NCI-H2029 (cell line): ENCODE measurements at places on chromosomes 7 and 10.
A peak's percentile ranks its signal among the peaks of the same experiment; 100 is the strongest.

DNA sequence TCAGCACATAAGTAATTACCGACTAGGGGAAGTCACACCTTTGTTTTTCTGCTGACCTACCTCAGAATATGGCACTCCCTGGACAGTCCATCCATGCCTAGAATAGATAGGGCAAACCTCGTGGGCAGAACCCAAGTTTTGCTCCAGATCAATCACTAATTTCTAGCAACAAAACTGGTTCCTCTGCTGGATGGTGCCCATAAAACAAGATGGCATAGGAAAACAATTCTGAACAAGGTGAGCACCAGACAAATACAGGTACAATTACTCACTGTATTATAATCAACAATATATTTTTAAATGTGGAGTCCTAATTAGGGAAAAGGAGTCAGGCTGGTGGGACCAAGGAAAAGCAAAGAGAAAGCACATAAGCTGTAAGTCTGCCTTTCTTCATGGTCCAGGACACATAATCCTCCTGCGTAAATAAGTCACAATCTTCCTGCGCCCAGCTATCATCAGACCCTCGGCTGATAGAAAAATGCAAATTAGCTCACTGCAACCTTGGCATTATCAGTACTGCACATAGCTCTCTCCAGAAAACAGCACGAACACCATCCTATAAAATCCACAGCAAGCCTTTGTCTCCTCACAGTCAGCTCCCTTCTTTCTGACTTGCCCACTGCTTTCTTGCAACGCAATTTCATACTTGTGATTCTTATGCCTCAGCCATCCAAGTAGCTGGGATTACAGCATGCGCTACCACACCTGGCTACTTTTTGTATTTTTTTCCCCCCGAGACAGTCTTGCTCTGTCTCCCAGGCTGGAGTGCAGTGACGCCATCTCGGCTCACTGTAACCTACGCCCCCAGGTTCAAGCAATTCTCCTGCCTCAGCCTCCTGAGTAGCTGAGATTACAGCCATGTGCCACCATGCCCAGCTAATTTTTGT, 15.1 kb downstream of the URGCP start:
- no peak for DNase-seq

DNA sequence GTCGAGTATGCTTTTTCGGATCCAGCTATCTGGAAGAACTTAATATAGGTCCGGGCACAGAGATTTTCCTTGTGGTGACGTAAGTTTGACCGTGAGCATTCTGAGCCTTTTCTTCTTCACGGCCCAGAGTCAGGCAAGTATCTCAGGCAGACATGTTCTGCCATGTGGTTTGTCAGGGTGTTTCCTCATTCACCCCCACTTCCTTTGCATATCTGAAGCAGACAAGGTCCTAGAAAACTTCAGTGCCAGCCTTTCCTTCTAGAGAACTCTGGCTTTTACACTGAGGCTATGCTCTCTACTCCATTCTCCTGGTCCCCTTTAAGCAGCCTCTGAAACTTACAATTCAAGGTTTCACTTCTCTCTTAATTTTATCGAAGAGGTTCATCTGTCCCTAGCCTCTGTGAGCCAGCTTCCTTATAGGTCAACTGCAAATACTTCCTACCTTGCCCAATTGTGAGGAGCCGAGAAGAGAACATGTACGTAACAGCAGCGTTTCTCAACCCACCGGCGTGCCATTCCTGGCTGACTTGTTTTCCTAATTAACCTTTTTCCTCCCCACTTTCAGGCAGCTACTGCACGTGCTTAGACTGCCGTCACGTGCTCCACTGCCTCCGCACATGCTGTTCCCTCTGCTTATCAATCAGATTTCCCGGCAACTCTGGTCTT, 47.3 kb downstream of the CDCA7L start:
- DNase-seq, result no peak

DNA sequence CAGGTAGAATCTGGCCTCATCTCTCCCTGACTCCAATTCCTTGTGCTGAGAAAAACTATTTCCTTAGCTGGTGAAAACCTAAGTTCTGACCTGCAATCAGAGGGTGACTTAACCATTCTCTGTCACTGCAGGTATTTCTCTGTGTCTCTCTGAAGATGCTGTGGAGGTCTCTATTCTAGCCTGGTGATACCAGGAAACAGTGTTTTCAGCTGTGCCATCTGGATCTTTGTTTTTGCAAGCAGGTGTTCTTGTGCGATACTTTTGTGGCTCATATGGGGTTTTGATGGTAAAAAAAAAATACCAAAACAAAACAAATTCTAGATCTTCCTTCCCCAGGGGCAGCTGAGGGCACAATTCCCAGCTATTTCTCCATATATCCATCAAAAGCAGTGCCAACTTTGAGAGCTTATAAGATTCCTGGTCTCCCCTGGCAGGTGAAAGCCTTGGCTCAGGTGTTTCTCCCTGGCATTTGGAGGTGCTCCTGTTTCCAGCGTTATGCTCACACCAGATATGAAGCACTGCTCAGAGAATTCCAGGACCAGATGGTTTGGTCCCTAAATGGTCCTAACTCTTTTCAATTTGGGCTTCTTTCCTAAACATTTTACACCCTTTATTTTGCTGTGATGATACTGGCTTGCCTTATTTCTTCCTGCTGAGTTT, 9.9 kb upstream of the NPVF start:
- DNase-seq, result no peak

DNA sequence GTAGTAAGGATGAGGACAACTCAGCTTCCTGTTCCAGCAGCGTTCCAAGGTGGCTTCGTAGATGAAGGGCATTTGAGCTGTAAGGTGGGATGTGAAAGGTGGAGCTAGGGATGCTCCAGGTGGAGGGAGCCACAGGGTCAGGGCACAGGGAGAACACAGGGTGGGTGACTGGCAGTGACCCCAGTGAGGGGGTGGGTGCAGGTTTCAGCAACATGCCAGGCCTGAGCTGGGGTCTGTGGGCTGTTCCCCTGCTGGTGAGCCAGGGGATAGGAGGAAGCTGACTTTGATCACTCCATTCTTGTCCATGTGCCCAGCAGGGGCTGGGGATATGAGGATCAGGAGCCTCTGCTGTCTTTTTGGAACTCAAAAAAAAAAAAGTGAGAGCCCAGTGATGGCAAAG, 33.2 kb downstream of the CDH23 start:
- DNase-seq, result no peak

DNA sequence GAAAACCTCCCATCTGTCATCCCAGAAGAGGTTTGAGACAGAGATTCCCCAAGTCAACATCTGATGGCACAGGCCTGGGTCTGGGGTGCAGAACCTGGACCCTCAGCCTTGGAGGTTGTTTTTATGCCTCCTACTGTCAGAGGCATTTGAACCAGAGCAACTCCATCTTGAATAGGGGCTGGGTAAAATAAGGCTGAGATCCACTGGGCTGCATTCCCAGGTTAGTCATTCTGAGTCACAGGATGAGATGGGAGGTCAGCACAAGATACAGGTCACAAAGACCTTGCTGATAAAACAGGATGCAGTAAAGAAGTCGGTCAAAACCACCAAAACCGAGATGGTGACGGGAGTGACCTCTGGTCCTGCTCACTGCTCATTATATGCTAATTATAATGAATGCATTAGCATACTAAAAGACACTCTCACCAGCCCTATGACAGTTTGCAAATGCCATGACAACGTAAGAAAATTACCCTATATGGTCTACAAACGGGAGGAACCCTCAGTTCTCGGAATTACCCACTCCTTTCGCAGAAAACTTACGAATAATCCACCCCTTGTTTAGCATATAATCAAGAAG, 92.0 kb downstream of the ITGA8 start:
- DNase-seq, result no peak

DNA sequence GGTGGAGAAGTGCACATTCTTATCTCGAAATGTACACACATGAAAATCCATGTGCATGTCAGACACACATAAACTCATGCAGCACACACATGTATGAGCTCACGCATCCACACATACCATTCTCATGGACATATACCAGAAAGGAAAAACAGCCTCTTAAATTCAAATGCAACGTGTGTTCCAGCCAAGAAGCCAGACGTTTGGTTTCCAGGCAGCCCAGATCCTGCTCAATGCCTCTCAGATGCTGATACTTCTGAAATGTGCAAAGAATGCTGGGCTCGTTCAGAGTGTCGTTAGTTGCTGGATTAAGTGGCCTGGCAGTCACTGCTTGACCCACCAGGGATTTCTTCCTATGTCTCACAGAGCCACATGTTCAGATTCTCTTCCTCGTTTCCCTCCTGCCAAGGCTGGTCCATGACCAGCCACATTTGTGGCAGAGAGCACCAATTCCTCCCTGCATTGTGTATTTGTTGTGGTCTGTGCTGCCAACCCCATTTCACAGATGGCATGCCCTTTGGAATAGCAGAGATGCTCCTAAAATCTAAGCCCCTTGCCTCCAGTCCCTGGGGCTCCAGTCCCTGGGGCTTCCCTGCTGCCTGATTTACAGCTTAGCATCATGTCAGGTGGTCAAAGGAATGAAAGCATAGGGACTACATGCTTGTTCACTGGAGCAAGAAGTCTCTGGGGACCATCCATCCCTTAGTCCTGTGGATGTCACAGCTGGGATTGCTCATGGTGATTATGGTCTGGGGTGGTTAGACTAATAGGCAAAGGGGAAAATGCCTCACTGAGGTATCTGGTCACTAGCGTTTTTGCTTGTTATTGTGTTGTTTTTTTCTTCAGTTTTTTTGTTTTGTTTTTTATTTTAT, 426.6 kb downstream of the PLXNA4 start:
- DNase-seq, result no peak

DNA sequence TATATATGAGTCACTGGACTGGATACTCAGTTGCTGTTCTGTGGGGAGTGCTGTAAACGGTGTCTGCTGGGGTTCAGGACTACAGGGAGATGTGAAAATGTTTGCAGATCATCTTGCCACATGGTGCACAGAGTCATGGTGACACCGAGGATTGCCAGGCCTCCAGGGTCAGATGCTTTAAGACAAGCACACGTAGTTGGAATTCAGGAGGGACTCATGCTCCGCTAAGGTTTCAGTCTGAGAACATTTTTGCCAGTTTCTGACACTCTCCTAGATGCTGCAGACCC, 211.3 kb downstream of the CXCL12 start:
- no peak for DNase-seq

DNA sequence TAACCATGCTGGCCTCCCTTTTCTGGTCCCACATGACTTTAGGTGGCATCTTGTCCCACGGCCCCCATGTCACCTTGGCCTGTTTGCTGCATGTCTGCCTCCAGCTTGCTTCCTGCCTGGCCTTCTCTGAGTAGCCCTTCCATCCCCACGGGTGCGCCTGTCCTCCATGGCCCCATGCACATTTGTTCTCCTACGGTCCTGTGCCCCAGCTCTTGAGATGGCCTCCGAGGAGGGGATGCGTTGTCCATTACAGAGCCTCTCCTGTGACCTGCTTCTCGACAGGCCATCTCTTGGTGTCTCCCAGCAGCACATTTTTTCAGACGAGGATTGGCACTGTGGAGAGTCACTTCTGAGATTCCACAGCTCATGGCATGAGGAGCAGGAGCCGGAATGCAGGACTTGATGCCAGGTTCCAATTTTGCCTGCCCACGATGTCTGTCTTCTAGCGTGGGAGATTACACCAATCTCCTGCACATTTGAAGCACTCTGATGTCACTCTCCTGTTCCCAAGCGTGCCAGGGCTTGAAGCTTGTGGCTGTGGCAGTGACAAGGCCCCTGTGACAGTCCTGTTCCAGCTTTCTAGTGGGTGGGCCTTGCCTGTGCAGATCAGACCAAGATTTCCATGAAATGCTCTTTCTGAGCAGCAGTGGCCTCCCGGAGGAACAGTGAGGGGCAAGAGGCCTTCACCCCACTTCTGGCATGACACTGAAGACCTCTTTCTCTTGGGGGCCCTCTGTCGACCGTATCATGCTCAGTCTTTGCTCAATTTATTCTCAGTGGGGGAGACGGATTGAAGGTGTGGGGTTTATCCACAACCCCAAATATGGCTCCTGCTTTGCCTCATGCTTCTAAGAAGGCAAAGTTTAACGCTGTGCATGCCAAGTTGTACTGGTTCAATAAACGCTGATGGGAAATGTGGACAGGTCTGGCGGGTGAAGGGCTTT, 13.4 kb downstream of the WDFY4 start:
- no peak for DNase-seq

- DNase-seq, result no peak
Measured at GRCh38 chr7:111982804-111983203, 223.4 kb downstream of the DOCK4 start.

- no peak for DNase-seq
Measured at GRCh38 chr7:2645274-2645868, 13.6 kb downstream of the TTYH3 start.

GRCh38 chr7:129831424-129832058, 121.2 kb downstream of the UBE2H start:
- DNase-seq, result peak; percentile 41

DNA sequence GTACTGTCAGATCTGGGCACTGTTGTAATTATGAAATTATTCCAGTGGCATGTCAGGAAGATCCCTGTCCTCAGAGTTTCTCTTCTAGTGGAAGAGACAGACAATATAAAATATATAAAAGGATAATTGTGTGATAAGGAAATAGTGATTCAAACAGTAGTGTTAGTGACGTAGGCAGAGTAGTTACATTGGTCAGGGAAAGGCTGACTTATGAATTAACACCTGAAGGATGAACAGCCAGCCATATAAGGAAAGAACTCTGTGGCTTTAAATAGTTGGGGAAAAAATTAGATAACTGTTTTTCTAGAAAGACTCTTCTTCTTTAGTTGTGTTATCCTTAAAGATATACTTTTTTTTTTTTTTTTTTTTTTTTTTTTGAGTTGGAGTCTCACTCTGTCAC, 37.7 kb downstream of the WAC start:
- no peak for DNase-seq

DNA sequence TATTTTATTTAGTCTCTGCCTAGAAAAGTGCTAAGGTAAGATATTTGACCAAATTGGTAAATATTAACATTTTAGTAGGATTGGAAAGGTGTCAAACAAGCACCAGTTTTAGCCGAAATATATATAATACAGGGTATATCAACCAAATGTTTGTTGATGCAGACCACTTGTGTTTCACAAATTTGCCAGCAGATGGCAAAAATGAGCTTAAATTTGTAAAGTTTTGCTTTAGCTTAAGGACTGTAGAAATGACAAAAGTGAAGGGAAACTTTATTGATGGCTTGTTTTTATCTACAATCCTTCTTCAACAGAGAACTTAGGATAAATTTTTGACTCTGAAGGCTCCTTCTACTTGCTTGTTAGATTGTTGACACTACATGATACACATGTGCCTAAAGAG, 4.8 kb upstream of the POLR1F start:
- DNase-seq, result peak; percentile 1

- DNase-seq, result no peak
Measured at GRCh38 chr10:21527598-21528235, 2.2 kb upstream of the SKIDA1 start.

- DNase-seq, result no peak
Measured at GRCh38 chr7:86558680-86559501, 84.8 kb upstream of the GRM3 start.

GRCh38 chr10:71719042-71719441, 536 bp downstream of the C10orf105 start:
- DNase-seq, result no peak

DNA sequence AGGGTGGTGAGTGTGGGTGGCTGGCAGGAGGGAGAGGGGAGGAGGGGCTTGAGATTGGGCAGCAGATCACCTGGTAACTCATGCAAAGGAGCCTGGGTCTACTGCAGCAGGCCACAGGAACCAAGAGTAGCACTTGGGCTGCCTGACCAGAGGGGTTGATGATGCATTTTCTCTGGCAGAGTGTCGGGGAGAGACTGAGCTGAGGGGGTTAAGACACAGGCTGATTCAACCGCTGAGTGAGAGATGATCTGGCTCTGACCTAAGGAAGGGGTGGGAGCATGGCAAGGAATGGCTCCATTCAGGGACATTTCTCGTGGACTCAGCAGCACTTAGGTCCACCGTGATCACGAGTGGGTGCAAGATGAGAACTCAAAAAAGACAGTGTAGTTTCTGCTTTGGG, 115.5 kb upstream of the STK17A start:
- no peak for DNase-seq

GRCh38 chr10:10307036-10307435, 710.6 kb upstream of the CELF2 start:
- DNase-seq, result no peak
